Lower lobe of right lung (tissue), 2 donors: ENCODE measurements at places on chromosomes 4 and X. TPM values are rescaled to one million over a fixed set of nuclear protein-coding genes. Genes with fewer than 3 reads are reported as not detected.

Gene CACNA1F
- total RNA-seq, result 1.4 TPM

Gene DCHS2
- 0.53 TPM for total RNA-seq

Gene MAGEA8
- not detected for total RNA-seq

Gene VCX3B
- total RNA-seq, result not detected

Gene HTR2C
- total RNA-seq, result not detected

Gene FAAH2
- 6.1 TPM for total RNA-seq

Gene ACE2
- 2.6 TPM for total RNA-seq

GRCh38 chr4:182192511-182193181 lies 50.6 kb upstream of the TENM3 start:
- no peak for DNase-seq
- H3K4me3 ChIP-seq, result no peak overlapping the region
- H3K36me3 ChIP-seq, result no peaks in the 10 kb centered on the region
- H3K27ac ChIP-seq, result no peak overlapping the region
- no peaks in the 10 kb centered on the region for H3K27me3 ChIP-seq
- H3K4me1 ChIP-seq, result no peaks in the 10 kb centered on the region

DNA sequence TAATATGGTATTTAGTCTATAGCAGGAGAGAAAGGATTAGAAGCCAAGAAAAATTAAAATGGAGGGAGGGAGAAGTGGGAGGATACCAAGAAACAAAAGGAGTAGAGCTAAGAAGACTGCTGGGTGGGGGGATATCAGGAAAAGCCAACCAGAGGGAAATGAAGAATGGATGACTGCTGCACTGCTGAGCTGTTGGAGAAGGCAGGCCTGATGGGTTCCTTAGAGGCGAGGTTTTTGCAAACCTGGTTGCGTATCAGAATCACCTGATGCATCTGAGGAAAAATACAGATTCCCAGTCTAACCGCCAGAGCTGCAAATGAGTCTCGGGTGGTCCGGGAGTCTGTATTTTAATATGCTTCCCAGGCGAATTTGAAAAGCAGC lies 1.5 kb downstream of the PGRMC1 start:
- DNase-seq, result no peak
- no peaks in the 10 kb centered on the region for H3K36me3 ChIP-seq
- no peaks in the 10 kb centered on the region for H3K27me3 ChIP-seq
- H3K4me3 ChIP-seq, result peak overlapping the region; percentile 70

DNA sequence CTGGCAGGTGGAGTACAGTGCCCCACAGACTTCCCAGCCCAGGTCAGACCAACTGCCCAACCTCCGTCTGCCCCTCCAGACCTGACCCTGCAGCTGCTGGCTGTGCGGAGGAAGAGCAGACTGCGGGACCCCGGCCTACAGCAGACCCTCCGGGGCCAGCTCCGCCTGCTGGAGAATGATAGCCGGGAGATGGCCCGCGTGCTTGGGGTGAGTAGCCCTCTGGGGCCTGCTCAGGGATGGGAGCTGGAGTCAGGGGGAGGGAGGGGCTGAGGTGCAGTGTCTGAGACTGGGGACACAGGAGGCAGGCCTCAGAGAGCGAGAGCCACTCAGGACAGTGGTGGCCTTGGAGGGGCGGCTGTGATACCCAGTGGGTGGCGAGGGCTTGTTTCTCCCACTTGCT lies 13.5 kb downstream of the SH3TC1 start:
- peaks cover 16% of the 10 kb centered on the region for H3K4me1 ChIP-seq
- DNase-seq, result no peak
- peaks cover 76% of the 10 kb centered on the region for H3K36me3 ChIP-seq
- H3K4me3 ChIP-seq, result no peak overlapping the region
- no peaks in the 10 kb centered on the region for H3K27me3 ChIP-seq
- no peak overlapping the region for H3K27ac ChIP-seq

DNA sequence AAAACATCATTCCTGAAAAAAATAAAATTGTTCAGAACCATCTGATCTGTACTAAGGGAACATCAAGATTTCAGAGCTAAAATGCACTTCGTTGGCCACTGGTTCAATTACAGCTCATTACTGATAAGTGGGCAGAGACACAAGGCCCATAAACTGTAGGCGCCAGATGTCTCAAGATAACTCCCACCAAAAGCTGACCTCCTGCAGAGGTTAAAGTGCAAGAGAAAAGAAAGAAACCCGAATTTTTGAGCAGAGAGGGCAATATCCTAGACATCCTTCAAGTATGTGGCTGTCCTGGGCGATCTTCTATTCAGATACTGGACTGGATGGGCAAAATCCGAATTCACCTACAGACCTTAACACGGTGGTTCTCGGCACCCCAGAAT lies 660 bp downstream of the GEMIN8 start:
- peak overlapping the region; percentile 90 for H3K27ac ChIP-seq
- DNase-seq, result no peak
- H3K4me3 ChIP-seq, result peak overlapping the region; percentile 62
- no peaks in the 10 kb centered on the region for H3K36me3 ChIP-seq
- no peaks in the 10 kb centered on the region for H3K27me3 ChIP-seq

DNA sequence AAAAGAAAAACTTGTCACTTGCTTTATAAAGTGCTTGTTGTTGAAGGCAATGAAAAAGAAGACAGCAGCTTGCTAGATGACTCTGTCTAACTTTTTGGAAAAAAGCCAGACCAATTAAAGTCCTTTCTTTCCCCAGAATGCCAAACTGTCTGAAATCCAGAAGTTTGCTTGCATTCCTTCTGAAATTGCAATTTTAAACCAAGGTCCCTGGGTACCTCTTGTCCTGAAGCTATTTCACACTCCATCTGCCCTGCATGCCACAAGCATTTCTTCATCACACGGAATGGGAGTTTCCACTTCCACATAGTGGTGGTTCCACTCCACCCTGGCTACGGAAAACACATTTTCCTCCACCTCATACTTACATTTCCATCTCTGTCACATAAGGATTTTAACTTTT lies 101.0 kb downstream of the PAPSS1 start:
- H3K27ac ChIP-seq, result no peak overlapping the region
- H3K27me3 ChIP-seq, result no peaks in the 10 kb centered on the region
- no peak overlapping the region for H3K4me3 ChIP-seq
- H3K4me1 ChIP-seq, result no peaks in the 10 kb centered on the region

- DNase-seq, result no peak
- no peaks in the 10 kb centered on the region for H3K36me3 ChIP-seq
- no peak overlapping the region for H3K4me3 ChIP-seq
- H3K4me1 ChIP-seq, result peaks cover 5% of the 10 kb centered on the region
Observed at GRCh38 chr4:183154701-183155391, 55.8 kb downstream of the WWC2 start.

DNA sequence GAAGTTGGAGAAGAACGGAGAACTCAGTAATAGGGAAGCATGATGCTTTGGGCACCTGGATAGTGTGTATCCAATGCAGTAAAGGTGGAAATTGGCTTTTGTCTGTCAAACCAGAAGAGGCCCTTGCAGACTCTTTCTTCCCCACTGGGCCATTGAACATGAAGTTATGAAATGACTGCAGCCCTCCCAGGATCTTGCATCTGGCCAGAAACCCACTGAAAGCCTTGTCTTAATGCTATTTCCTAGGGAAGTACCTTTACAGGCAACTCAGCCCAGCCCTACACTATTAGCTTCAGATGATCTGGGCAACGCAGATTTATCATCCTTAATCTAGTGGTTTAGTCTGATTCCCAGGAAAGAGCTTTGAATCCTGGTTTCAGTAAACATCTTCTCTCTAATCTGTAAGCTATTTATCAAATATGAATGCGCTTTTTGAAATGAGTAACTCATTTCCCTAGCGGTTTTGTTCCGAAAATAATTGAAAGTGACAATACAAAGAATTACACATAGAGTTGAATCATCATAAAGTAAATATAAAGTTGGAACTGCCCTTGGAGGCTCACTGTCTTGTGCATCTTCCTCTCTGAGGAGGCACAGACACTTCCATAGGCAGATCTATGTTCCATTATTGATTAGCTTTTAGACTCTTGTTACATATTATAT lies 464.1 kb downstream of the IDS start:
- no peak overlapping the region for H3K4me3 ChIP-seq
- DNase-seq, result no peak
- H3K4me1 ChIP-seq, result no peaks in the 10 kb centered on the region
- no peak overlapping the region for H3K27ac ChIP-seq

GRCh38 chr4:73603271-73603710 lies 16.9 kb downstream of the RASSF6 start:
- H3K36me3 ChIP-seq, result no peaks in the 10 kb centered on the region
- H3K27ac ChIP-seq, result no peak overlapping the region

DNA sequence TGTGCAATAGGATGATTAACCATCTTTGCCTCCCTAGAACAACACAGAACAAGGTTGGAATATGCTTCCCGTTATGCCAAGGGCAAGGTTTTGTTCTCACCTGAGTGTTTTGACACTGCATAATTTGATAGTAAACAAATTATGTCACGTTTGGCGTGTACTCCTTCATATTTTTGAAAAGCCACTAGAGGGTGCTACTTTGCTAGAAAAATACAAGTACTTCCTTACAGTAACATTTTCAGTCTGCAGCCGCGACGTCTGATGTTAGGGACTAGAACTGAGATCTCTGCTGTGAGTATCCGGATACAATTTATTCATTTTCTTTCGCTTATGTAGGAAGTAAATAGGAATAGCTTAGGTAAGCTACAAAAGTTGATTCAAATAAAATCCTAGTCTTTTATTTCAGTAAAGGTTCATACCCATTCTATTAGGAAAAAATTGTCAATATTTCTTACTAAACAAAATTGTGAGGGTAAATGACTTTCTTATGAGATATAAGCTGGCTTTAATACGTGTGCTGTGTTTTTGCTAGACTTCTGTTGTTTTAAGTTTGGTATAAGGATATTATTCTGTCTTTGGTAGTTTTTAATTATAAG lies 181.1 kb upstream of the WDFY3 start:
- H3K27me3 ChIP-seq, result no peaks in the 10 kb centered on the region
- H3K4me1 ChIP-seq, result no peaks in the 10 kb centered on the region
- H3K4me3 ChIP-seq, result no peak overlapping the region
- DNase-seq, result peak; percentile 50
- no peak overlapping the region for H3K27ac ChIP-seq
- no peaks in the 10 kb centered on the region for H3K36me3 ChIP-seq

GRCh38 chr4:159395693-159396092 lies 292.8 kb downstream of the RAPGEF2 start:
- no peak overlapping the region for H3K27ac ChIP-seq
- DNase-seq, result no peak
- no peaks in the 10 kb centered on the region for H3K36me3 ChIP-seq
- H3K4me3 ChIP-seq, result no peak overlapping the region

DNA sequence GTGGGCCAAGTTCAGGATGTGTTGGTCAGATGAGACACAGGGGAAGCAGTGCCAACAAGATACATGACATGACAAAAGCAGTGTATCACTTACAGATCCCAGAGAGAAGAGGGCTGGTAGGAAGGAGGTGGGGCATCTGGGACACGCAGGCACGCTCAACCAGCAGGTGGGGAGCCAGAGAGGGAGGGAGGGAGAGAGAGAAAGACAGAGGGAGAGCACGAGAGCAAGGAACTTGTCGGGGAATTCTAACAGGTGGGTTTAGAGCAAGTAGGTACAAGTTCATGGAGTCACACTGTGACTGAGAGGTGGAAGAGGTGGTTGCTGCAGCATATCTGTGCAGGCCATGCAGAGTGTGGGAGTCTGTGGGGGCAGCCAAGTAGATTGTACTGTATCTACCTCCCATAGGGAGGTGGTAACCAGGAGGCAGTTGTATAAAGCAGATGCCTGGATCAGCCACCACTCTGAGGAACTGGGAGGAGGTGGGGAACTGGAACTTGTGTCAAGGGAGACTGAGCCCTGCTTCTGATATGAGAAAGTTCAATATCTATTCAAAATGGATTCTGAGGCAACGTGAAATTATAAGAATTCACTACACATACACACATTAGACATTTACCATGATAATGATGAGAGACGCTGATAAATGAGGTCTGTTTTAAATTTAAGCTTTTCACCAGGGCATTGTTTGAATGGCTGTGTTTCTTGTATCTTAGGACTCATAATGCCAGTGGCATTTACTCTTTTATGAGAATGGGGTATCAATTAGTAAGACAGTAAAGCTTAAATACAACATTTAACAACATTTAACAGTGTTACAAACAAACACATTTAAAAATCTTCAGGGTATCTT lies 43.7 kb downstream of the BBS12 start:
- H3K4me3 ChIP-seq, result no peak overlapping the region
- H3K4me1 ChIP-seq, result no peaks in the 10 kb centered on the region
- no peaks in the 10 kb centered on the region for H3K36me3 ChIP-seq
- no peaks in the 10 kb centered on the region for H3K27me3 ChIP-seq
- DNase-seq, result no peak

DNA sequence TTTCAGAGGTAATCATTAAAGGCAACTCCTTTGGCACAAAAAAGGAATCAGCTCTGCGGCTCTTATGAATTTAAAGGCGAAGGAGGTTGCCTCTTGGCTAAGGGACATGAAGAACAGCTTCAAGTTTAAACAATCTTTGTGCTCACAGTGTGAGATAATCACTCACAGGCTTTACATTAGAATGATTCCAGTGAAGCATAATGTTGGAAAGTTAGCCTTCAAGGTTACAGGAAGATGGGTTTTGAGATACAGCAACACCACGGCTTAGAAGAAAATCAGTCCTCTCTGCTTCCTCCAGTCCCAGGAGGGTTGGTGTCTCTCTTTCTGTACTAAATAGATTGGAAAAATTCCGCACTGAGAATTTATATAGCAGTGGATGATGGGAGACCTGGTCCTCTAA lies 11.6 kb upstream of the SCD5 start:
- DNase-seq, result no peak
- H3K36me3 ChIP-seq, result no peaks in the 10 kb centered on the region
- no peak overlapping the region for H3K27ac ChIP-seq

DNA sequence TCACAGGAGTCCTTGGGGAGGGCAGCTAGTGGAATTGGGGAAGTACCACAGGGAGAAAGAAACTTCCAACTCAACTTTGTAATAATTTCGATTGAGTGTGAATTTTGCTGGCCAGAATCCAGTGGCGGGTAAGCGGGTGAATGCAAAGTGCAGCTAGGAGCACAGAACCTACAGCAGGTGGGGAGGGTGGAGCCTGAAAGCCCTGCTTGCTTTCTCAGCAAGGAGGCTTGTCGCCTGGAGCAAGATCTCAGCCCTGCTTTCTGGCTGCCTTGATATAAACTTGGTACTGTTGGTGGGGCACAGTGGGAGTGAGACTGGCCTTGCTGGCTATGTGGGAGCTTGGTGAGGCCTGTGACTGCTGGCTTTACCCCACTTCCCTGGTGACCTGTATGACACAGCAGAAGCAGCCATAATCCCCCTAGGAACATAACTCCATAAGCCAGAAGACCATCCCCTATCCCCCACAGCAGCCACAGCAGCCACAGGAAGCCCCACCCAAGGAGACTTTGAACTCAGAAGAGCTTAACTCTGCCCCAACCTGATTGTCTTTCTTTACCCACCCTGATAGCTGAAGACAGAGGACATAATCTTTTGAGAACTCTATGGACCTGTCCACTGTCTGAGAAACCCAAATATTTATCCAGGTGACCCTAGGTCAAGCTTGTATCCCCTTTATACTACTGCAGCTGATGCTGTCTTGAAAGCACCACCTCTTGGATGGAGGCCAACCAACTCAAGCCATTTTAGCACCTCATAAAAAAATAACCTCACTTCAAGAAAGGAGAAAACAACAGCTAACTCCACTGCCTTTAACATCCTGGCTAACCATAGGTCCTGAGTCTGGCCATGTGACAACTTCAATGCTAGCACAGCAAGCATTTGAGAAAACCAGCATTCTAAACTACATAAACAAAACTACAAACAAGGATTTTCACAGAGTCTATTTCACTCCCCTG lies 87.2 kb upstream of the PDE5A start:
- no peak for DNase-seq
- H3K36me3 ChIP-seq, result no peaks in the 10 kb centered on the region
- H3K27me3 ChIP-seq, result no peaks in the 10 kb centered on the region
- H3K4me3 ChIP-seq, result no peak overlapping the region
- H3K4me1 ChIP-seq, result no peaks in the 10 kb centered on the region
- no peak overlapping the region for H3K27ac ChIP-seq

- peaks cover 42% of the 10 kb centered on the region for H3K36me3 ChIP-seq
- H3K4me3 ChIP-seq, result no peak overlapping the region
- DNase-seq, result no peak
- H3K27me3 ChIP-seq, result no peaks in the 10 kb centered on the region
Observed at GRCh38 chr4:39823191-39823590, 125.3 kb downstream of the UBE2K start.
